NCI-H146 (cell line): ENCODE measurements at places on chromosomes 1 and 21.

DNA sequence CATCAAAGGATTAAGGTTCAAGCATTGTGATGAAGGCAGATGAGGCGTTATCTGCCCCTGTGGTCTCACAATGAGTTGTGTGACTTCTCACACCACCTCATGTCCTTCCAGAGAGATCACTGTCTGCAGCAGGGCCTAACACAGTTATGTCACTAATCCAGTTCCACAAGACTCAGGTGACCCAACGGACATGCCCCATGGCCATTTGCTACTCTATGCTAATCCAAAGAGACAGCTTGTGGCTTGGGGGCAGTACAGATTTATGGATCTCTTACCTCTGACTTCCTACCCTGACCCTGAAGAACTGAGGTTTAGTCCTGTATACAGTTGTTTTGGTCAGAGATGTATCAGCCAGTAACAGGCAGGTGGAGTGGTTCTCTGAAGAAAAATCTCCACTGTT is 147.1 kb downstream of the GLUL start:
- no peak for DNase-seq

- DNase-seq, result no peak
These were observed 3.3 kb downstream of the GBP4 start for GRCh38 chr1:89195476-89195875.

- DNase-seq, result no peak
These were observed 116.3 kb downstream of the NAV1 start for GRCh38 chr1:201655243-201655642.

- peak; percentile 42 for DNase-seq
These were observed 2153.9 kb downstream of the NCAM2 start for GRCh38 chr21:23152130-23152529.

DNA sequence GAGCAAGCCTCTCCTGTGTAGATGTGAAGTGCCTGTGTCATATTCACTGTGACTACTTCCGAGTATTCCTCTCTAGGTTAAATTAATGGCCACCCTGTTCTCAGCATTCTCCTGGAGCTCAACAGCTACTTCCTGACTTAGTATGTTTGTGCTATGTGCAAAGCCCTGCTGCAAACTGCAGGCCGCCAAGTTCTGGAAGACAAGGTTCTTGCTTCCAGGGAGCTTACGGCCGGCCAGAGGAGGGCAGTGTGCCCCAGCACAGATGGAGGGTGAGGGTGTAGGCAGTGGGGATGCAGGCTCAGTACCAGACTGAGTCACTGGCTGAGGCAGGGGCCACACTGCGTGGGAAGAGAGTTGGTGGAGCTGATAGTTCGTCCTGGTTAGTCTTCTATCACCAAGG is 43.2 kb downstream of the ELK4 start:
- DNase-seq, result no peak

GRCh38 chr1:47685763-47686066 is 247.9 kb downstream of the FOXD2 start:
- DNase-seq, result no peak

- no peak for DNase-seq
These were observed 16.1 kb downstream of the UCHL5 start for GRCh38 chr1:193042766-193043691.

GRCh38 chr1:27296773-27297291 is 25.1 kb upstream of the TMEM222 start:
- peak; percentile 15 for DNase-seq

- DNase-seq, result no peak
These were observed 253.8 kb upstream of the PLXNA2 start for GRCh38 chr1:208497866-208498541.
